T-helper 2 cell treated with Interferon-gamma antibody and Interleukin-4, amounts not matched to agents 5 μg/mL and 100 μg/mL, for 36 hours (primary cell): ENCODE measurements at places on chromosomes 12 and 14.

GRCh38 chr12:104456950-104457745, 400 bp downstream of the CHST11 start:
- peak; percentile 64 for DNase-seq

DNA sequence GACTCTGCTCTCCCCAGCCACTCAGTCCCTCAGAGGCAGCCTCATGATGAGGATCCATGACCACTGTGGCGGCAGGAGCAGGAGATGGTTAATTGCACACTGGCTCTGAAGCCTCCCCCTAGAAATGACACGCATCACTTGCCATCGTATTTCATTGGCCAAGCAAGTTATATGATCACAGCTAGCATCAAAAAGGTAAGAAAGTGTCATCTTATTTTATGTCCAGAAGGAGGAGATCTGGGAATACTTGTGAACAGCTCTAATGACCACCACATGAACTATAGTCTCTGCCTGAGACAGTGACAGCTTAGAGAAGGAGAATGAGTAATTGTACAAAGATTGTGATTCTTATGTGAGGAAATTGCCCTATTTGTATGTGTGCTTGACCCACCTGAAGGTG, 363.4 kb downstream of the NUAK1 start:
- no peak for DNase-seq

DNA sequence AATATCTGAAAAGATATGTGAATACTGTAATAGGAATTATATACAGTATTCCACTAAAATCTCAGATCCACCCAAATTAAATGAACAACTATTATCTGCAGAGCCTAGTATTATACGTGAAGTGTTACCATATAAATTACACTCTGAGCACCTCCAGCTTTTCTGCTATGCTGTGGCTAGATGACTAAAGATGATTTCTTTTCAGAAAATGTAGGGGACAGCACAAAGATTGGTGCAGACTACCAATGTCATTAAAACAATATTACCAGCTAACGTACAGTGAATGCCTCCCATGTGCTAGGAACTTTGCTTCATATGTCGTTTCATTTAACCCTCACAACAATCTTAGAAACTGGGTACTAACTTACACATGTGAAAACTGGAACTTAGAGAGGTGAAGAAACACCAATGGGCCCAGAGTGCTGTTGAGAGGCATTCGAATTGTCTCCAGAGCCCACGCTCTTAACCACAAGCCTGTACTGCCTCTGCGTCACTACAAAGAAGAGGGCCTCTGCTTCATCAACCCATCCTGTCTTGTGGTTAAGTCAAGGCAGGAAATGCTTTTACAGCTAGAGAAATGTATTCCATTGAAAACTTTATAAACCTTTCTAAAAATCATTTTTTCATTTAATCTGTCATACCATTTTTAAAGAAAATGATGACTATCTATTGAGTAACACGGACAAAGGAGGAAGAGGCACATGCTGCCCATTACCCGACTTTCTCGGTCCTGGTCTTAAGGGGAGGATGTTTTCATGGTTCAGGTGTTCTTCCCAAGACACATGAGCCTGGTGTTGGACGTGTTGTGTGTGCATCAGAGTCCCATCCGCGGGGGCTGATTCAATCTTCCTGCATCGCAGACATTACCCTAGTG, 1.3 kb downstream of the GPR65 start:
- peak; percentile 80 for DNase-seq

- no peak for DNase-seq
These were observed 55.6 kb downstream of the TSPAN9 start for GRCh38 chr12:3132636-3133404.

- no peak for DNase-seq
These were observed 9.7 kb downstream of the DIO3 start for GRCh38 chr14:101571004-101571403.

- no peak for DNase-seq
These were observed 62.4 kb downstream of the EPS8 start for GRCh38 chr12:15726878-15727150.

DNA sequence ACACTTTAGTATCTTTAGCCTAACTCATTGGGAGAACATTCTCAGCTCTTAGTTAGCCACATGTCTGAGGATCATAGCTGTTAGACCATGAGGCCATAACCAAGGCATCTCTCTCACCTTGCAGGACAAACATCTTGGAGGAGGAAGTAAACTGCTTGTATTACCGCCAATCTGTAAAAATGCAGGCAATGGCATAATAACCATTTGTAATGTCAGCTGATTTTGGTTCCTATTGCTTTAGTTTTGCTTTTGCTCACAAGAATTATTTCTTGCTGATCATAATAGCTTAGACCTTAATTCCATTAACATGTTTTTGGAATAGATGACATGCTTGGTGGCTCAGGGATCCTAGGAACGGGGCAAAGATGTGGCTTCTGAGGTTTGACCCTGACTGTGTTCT, 16.4 kb upstream of the GSG1 start:
- no peak for DNase-seq

- DNase-seq: peak; percentile 70
These were observed 34.6 kb downstream of the MTHFD1 start for GRCh38 chr14:64422756-64423155.

GRCh38 chr12:96400631-96401075, 414 bp upstream of the CDK17 start:
- DNase-seq: no peak

- DNase-seq: no peak
These were observed 70.2 kb downstream of the IRF2BPL start for GRCh38 chr14:76958020-76958979.

DNA sequence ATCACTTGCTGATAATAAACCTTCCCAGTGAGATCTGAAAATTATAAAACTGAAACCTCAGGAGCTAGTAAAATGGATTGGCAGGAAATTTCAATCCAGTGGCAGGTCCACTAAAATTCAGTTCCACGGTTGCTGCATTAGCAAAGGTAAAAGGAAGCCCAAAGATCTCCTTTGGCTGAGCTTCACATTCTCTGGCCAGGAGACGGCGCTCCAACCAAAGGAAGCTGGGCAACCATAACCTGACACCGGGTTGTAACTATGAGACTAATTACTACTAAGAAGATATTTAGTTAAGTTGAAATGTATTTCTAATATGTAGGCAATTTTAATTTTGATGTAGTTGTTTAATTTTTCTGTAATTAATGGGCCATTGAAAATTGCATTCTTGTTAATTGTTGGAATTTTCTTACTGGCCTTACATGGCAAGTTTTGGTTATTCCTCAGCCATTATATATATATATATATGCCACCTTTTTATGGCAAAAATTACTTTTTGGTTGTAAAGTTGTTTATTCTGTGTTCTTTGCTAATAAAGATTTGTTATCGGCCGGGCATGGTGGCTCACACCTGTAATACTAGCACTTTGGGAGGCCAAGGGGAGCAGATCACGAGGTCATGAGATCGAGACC, 17.0 kb downstream of the OR8S1 start:
- DNase-seq: peak; percentile 9

GRCh38 chr14:37587131-37587803, 7.8 kb downstream of the FOXA1 start:
- DNase-seq: no peak

- DNase-seq: no peak
These were observed 12.7 kb downstream of the ERP29 start for GRCh38 chr12:112025808-112026375.

- DNase-seq: no peak
These were observed 20.9 kb downstream of the HEBP1 start for GRCh38 chr12:12979126-12979525.

DNA sequence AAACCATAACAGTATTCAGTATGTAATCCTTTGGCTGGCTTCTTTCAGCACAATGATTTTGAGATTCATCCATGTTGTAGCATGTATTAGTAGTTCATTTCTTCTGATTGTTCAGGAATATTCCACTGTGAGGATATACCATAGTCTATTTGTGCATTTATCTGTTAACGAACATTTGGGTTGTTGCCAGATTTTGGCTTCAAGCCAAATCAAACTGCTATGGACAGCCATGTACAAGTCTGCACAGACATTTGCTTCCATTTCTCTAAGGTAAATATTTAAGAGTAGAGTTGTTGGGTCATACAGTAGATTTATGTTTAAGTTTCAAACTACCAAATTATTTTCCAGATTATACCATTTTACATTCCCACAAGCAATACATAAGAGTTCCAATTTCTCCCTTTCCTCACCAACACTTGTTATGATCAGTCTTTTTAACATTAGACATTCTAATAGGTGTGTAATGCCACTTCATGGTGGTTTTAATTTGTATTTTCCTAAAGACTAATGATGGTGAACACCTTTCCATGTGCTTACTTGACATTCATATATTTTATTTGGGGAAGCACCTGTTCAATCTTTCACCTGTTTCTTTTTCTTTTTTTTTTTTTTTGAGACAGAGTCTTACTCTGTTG, 56.6 kb downstream of the ZFYVE21 start:
- no peak for DNase-seq

- peak; percentile 4 for DNase-seq
These were observed 10.4 kb downstream of the BEST3 start for GRCh38 chr12:69688471-69689427.

- no peak for DNase-seq
These were observed 75.2 kb downstream of the CMAS start for GRCh38 chr12:22121224-22121623.

- DNase-seq: no peak
These were observed 176.1 kb downstream of the DAD1 start for GRCh38 chr14:22412926-22413411.

DNA sequence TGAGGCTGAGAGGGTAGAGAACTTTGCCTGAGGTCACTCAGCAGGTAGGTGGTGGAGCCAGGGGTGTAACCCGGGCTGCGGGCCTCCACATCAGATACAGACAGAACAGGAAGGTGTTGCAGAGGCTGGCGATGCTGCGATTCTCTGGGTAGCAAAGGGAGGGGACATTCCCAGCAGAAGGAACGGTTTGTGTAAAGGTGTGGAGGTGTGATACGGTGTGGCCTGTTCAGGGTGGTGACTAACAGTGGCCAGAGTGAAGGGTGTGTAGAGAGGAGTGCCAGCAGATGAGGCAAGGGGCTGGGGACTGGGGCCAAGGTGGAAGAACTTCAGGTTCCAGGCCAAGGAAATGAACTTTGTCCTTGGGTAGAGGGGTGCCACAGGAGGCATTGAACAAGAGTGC, 18.2 kb upstream of the FAIM2 start:
- no peak for DNase-seq

- no peak for DNase-seq
These were observed 612 bp upstream of the RBM23 start for GRCh38 chr14:22919601-22919921.

DNA sequence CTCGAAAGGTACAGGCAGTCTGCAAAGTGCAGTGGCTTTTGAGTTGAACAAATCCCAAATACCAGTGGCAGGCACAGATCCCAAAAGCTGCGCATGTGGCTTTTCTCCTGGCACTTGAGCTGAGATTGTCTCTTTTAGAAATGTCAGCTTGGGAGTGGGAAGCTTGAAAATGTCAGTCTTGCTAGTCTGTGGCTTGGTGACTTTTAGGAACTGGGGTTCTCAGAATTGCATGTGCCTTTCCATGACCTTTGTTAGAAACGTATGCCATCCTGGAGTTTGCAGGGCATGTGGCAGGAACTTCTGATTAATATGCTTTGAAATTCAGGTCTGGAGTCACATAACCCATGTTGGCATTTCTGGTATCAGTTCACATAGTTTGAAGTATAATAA, 182.1 kb downstream of the CHST11 start:
- DNase-seq: no peak

DNA sequence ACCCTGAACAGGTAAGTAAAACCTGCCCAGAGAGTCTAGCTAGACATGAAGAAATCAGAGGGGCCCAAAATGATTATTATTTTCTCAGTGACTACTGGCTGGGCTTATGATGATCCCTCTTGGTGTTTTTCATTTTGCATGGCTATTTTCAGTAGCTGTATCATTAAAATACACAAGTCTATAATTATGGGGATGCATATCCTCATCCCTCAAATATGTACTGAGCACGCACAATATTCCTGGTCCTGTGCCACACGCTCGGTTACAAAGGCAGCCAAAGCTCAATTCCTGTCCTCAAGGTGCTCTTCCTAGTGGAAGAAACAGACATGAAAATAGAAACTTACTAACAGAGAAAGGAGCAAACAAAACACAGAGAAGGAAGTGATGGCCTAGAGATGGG, 180.0 kb downstream of the DAD1 start:
- no peak for DNase-seq

DNA sequence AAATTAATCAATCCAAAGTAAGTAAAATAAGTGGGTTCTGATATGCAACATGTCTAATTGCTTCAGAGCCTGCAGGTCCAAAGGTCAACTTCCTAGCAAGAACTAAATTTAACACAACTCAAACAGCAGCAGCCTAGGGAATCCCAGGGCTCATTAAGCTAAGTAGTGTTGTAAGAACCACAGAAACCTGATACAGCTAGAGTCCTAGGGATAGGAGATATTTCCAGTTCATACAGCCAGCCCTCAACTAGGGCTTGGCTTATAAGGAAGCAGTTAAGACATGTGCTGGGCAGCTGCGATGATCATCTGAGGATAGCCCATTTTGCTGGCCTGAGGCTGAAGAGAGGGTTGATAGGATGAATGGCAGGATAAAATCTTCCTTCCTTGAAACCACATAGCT, at the start of gene OR4Q3:
OR4Q3 (plus strand) TSS at position 316 of the 400 bp plus-strand sequence.
- DNase-seq: no peak

DNA sequence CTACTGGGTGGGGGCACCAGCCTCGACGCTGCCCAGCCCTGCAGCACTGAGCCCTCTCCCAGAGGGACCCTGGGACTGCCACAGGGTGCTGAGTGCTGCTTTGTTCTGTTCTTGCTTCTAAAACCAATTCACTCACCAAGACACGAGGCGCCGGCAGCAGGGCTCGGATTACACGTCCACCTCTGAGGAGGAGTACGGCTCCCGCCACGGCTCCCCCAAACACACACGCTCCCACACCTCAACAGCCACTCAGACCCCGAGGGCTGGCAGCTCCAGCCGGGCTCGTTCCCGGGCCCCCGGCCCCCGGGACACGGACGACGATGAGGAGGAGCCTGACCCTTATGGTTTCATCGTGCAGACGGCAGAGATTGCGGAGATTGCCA, 24.3 kb downstream of the CEP170B start:
- peak; percentile 2 for DNase-seq

DNA sequence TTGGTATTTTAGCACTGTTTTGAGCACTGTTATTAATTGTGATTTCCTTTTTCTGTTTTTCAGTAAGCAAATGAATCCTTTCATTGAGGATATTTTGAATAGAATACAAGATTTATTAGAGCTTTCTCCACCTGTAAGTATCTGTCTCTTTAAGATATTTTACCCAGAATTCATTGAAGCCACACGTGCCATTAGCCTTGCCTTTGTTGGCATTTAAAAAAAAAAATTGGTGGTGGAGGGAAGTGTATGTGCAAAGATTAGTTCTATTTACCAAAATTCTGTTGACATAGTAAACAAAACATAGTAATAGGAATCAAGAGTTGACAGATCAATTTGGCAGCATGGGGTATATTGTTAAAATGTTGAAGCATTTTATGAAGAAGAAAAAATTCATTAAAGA, 23.8 kb downstream of the XPOT start:
- no peak for DNase-seq

DNA sequence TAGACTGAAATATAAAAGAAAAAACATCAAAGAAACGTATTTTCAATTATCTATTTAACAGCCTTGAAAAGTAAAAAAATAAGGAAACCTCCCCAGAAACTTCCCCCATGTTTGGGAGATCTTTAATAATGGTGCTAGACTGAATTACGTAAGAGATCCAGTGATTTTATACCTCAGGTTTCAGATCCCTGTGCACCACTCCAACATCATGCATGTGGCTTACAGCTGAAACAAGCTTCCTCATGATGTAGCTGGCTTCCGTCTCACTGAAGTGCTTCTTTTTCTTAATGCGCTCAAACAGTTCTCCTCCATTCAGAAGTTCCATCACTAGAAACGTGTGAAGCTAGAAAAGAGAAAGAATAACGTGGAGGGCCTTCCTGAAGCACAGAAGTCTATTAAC, 78.0 kb upstream of the TTC7B start:
- no peak for DNase-seq
